HT-29 (cell line): ENCODE measurements at places on chromosomes 6 and 20.

DNA sequence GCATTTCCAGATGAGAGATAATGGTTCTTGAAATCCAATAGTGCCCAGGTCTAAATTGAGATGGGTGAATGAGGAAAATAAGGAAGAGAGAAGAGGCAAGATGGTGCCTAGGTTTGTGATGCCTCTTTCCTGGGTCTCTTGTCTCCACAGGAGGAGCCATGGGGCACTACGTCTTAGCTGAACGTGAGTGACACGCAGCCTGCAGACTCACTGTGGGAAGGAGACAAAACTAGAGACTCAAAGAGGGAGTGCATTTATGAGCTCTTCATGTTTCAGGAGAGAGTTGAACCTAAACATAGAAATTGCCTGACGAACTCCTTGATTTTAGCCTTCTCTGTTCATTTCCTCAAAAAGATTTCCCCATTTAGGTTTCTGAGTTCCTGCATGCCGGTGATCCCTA lies 6.8 kb downstream of the HFE start:
- DNase-seq, result no peak

GRCh38 chr6:31345026-31345730 lies 11.8 kb downstream of the HLA-B start:
- no peak for DNase-seq

DNA sequence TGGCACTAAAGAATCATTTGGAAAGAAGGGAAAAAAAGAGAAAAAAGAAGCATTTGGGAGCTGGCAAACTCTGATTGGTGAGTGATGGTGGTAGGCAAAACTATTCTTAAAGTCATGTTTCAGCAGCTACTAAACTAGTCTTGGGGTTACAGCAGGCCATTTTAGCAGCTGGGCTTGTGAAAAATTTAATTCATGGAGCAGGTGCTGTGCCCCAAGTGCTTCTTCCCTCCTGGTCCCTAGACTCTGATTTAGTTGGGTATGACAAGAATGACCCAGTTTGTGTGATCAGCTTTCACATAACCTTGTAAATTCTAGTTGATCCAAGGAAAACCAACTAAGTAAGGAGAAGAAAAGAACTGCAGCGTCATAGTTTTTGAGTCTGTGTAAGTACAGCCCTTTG lies 1.1 kb upstream of the ASIP start:
- DNase-seq, result no peak

GRCh38 chr20:24741493-24742072 lies 207.5 kb upstream of the CST7 start:
- DNase-seq, result no peak

DNA sequence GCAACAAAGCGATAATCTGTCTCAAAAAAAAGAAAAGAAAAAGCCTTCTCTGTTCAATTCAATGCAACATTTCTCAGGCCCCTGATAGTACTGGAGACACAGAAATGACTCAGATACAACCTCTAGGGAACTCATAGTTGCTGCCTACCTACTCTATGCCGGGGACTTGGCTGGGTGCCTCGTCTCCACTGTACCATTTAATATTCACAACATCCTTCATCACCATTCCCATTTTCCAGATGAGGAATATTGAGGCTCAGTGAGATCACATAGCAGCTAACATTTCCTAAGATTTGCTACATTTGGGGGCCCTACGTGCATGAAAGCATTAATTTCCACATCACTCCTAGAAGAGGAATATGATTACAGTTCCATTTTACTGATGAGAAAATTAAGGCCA lies 7.5 kb downstream of the NOL4L start:
- DNase-seq, result no peak

DNA sequence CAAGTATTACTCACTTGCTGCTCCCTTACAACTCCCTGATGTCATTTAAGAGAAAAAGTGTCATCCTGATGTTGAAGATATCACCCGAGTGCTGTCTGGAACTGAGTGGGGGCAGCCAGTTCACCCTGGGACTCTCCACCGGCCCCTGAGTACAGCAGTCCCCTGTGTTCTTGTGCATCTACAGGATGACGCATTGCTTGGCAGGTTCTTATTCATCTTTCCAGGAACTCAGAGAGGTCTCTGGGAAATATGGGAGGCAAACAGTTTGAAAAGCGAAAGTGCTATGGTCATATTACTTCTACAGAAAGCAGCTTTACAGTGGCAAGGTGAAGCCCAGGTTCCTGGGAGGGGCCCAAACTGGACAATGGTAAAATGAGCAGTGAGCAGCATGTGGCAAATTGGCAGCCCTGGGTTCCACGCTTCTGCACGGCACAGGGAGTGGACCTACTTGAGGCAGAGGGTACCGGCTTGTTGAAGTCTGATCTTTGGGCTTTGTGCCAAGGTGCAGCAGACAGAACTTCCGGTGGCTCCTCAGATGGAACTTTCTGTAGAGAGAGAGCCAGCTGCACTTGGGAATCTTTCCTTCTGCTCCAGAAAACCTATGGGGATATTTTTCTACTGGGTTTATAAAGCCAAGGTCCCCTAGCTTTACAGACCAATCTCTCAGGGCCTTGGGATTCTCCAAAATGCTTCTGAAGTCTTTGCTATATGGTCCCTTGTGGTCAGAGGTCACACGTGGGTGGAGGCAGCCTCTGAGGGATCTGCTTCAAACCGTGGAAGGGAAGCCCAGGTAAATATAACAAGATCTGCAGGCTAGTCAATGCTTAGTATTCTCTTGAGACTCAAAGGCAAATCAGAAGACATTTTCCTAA lies 128.3 kb downstream of the MAP3K7 start:
- no peak for DNase-seq
